ENCODE measurements at places on chromosomes 5 and 9.
A peak's percentile ranks its signal among the peaks of the same experiment; 100 is the strongest.

DNA sequence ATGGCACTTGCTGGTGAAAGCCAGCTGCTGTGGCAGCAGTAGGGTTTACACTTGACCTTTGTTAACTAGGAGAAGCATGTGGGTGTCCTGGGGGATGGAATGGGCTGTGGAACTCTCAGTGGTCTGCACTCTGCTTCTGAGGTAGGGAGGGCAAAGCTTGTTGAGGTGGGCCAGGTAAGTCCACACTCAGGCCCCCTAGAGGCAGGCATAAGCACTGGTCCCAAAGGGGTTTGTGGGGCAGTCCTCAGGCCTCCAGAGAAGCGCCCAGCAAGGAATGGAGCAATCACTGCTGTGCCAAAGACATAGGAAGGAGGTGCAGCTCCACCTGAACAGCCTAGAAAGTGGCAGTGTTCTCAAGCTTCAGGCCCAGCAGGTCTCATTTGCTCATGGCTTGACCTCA lies 34.7 kb downstream of the INSL4 start:
- no peak for DNase-seq

- peak; percentile 24 for DNase-seq
Measured at GRCh38 chr5:111502956-111503355, 9.4 kb downstream of the STARD4 start.

- peak; percentile 66 for DNase-seq
Measured at GRCh38 chr9:3856592-3856991, 330.8 kb upstream of the RFX3 start.

DNA sequence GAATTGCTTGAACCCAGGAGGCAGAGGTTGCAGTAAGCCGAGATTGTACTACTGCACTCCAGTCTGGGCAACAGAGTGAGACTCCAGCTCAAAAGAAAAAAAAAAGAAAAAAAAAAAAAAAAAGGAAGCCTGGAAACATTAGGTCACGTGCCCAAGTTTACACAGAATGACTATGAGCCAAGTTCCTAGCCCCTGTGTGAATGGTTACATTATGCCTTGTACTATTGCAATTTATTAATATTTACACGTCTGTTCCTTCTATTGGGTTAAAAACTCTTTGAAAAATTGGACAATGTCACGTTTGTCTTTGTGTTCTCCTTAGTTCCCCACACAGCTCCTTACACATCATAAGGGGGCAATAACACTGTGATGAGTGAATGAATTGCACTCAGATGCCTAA lies 33.5 kb upstream of the SLC28A3 start:
- DNase-seq = no peak

DNA sequence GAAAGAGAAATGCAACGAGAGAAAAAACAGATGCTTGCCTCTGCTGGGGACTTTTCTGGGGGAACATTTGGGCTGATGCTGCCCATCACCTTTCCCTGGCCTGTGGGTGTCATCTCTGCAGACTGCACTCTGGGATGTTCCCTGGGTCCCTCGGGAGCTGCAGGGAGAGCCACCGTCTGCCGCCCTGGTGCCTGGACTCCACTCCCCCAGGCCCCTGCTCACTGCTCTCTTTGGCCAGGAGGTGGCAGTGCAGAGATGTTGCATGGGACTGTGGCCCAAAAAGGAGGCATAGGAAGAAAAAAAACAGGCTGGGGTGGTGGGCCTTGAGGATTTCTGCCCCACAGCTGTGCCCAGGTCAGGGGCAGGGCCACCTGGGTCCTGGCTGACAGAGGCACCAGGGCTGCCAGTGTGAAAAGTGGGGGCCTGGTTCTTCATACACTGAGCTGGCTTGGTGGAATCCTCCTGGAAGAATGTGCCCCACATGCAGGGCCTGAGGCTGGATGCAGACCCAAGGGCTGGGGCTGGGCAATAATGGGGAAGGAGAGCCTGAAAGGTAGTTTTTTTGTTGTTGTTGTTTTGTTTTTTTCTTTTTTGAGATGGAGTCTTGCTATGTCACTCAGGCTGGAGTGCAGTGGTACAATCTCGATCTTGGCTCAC lies 353.6 kb downstream of the SLIT3 start:
- DNase-seq = peak; percentile 71

GRCh38 chr5:75356719-75357118 lies 19.7 kb downstream of the HMGCR start:
- DNase-seq = no peak

- no peak for DNase-seq
Measured at GRCh38 chr9:126117631-126118030, 209.0 kb upstream of the MVB12B start.

GRCh38 chr9:137297966-137298365 lies 4.1 kb downstream of the NRARP start:
- DNase-seq = no peak

GRCh38 chr9:80077059-80077458 lies 505.3 kb downstream of the TLE4 start:
- DNase-seq = no peak

DNA sequence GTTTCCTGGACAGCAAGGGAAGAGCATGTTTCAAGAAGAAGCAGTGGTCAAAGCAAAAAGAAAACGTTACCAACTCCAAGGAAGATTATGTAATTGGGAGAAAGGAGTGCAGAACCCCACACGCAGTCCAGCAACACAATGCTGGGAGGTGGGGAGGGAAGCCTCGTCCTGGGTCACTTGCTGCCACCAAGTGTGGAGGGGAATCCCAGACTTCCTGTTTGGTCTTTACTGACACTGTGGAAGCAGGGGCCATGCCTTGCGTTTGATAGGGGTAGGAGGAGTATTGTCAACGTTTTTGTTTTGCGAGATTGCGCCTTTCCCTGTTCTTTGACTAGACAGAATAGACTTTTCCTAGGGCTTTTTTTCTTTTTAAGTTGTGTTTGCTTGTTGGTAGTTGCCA lies 421.0 kb downstream of the KDM4C start:
- no peak for DNase-seq

- DNase-seq = no peak
Measured at GRCh38 chr9:125850106-125850632, 103.0 kb downstream of the PBX3 start.

DNA sequence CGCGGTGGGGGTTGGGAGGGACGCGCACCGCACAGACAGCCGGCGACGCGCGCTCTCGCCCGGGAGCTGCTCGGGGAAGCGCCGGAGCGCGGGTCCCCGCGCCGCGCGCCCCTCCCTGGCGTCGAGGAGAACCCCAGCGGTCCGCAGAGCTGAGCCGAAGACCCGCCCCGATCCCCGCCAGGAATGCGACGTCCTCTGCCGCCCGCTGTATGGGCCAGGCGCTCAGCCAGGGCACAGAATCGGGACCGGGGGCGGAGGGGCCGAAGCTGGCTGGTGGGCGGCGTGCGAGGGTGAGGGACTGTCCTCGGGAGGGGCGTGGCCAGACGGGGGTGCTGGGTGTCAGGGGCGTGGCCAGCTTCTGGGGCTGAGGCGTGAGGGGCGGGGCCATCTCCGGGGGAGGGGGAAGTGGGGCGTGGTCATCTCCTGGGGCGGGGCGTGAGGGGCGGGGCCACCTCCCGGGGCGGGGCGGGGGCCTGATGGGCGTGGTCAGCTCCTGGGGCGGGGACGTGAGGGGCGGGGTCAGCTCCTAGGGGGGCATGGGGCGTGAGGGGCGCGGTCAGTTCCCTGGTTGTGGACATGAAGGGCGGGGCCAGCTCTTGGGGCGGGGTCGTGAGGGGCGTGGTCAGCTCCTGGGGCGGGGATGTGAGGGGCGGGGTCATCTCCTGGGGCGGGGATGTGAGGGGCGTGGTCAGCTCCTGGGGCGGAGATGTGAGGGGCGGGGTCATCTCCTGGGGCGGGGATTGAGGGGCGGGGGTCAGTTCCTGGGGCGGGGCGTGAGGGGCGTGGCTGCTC lies 965 bp downstream of the PTGDS start:
- peak; percentile 88 for DNase-seq

- no peak for DNase-seq
Measured at GRCh38 chr5:159660401-159660800, 255.9 kb upstream of the ADRA1B start.

DNA sequence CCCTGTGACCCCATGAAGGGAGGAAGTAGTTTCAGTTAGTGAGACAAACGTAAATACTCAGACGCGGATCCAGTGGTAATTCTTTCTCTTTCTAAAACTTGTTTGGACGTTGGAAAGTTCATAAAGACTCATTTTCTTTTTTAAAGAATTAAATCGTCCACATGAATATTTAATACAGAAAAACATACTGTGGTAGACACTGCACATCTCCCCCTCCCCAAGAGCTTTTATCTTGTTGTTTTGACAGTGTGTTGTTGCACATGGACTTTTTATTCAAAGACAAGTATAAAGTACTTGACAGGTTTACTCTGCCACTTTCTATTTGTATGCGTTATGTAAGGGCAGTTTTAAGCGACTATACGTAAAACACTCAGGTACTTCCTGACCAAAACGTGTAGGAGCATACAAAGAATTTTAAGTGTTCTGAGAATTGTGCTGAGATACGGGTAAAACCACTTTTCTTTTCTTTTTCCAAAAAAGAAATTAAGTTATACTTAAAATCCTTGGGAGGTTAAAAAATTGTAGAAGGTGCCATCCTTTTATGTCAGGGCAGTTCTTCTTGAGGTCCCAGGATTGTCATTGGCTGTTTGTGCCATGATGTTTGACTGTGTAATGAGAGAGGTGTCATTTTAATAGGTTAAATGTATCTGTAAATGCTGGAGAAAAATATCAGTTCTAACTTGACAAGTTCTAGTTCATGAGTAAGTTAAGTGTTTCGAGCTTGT lies 1.3 kb downstream of the NIPBL start:
- peak; percentile 49 for DNase-seq

GRCh38 chr5:33479311-33479710 lies 38.5 kb downstream of the TARS1 start:
- DNase-seq = no peak

- no peak for DNase-seq
Measured at GRCh38 chr9:115016344-115016743, 86.0 kb upstream of the TNFSF8 start.
